Left hindlimb (tissue), 1 donor: ENCODE measurements at places on chromosomes 13 and 19.

GRCh38 chr13:26950968-26951367, 190.4 kb upstream of the GPR12 start:
- no peak for DNase-seq

GRCh38 chr19:40009674-40010073, 12.8 kb downstream of the ZNF546 start:
- no peak for DNase-seq

- no peak for DNase-seq
Observed at GRCh38 chr19:4319067-4319718, 14.8 kb downstream of the FSD1 start.

DNA sequence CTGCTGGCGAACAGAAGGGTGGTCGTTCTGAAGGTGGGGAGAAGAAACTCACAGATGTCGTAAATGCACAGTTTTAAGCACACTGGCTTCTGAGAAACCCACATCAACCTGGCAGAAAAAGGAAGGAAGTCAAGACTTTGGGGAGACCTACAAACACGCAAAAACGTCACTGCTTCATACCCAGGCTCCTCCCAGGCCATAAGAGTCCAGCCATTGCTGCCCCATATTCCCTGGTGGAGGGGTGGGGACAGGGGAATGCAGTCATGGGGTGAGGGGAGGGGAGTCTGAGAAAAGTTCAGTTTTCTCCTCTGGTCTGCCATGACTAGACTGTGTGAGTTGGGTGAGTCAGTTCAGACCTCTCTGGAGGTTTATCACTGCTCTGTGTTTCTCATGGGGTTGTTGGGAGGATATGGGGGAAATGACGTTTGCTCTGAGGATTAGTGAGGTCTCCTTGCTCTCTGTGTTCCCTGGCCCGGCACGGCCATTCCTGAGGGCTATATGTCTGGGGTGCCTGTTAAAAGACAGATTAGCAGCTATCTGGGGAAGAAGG, 139.0 kb downstream of the FLT1 start:
- no peak for DNase-seq

GRCh38 chr19:54074851-54075250, 6.3 kb downstream of the TARM1 start:
- DNase-seq = no peak

DNA sequence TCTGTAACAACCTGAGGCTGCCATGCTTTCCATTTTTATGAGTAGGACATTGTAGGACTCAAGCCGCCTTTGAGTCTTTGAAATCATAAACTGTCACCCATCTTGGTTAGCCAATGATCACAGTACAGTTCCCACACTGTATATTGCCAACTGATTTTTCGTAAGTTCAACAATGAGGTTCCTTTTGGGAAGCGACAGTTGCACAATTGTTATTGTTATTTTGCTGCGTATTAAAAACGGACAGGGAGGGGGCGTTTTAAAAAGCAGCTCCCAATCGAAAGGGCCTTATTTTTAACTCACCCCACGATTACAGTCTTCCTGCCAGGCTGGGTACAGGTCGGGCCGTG, 601 bp downstream of the SLC46A3 start:
- DNase-seq = peak; percentile 33

DNA sequence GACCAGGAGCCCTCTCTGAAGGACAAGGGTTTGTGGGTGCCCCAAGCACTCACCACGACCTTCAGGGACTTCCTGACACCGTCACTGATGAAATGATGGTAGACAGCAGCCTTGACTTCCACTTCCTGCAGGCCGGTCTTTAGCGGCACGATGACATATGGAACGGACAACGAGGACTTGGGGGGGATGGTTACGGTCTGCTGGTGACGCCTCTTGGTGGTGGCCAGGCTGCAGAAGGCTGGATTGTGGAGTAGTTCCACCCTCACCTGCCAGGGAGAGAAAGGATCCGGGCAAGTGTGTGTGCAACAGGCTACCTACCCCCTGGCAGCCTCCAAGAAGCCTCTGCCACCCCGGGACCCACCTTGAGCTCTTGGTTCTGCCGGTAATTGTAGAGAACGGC, 23.2 kb downstream of the C3 start:
- no peak for DNase-seq

GRCh38 chr13:89238496-89238895, 1567.3 kb downstream of the SLITRK5 start:
- DNase-seq = no peak

DNA sequence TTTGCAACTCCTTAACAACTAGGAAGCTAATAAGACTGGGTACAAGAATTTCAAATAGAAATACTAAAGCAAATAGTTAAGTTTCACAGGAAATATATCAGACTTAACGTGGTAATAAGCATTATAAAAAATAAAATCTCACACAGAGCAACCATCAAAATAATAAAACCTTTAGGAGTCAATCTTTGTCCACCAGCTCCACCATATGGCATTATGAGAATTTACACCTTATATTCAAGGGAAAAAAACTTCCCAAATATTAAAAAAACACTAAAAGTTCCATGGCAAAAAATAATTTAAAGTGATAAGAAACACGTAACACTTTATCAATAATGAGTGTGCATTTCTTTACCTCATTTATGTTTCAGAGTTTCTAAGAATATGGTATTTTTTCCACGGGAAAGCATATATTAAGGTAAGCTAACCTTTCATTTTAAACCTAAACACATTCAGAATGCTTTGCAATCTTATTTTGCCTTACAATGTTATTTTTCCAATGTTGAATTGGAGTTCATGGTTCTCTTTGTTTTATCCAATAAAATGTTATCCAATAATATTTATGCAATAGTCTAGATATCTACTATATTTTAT, 423.2 kb upstream of the SGCG start:
- DNase-seq = no peak

DNA sequence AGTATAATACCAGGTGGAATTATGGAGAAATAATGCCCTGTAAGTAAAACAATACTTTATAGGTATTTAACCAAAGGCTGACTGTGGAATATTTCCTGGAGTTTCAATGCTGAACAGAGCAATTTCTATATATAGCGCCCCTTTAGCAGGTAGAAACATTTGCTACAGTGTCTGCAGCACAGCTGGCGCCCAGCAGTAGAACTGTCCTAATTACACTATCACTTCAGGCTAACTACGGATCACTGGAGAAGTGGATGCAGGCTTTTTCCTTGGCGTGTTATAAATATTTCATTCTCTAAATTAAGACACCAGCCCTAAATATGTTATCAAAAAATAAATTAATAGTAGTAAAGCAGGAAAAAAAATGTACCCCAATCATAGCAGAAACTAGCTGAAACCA, 3.1 kb downstream of the SHISA2 start:
- no peak for DNase-seq

DNA sequence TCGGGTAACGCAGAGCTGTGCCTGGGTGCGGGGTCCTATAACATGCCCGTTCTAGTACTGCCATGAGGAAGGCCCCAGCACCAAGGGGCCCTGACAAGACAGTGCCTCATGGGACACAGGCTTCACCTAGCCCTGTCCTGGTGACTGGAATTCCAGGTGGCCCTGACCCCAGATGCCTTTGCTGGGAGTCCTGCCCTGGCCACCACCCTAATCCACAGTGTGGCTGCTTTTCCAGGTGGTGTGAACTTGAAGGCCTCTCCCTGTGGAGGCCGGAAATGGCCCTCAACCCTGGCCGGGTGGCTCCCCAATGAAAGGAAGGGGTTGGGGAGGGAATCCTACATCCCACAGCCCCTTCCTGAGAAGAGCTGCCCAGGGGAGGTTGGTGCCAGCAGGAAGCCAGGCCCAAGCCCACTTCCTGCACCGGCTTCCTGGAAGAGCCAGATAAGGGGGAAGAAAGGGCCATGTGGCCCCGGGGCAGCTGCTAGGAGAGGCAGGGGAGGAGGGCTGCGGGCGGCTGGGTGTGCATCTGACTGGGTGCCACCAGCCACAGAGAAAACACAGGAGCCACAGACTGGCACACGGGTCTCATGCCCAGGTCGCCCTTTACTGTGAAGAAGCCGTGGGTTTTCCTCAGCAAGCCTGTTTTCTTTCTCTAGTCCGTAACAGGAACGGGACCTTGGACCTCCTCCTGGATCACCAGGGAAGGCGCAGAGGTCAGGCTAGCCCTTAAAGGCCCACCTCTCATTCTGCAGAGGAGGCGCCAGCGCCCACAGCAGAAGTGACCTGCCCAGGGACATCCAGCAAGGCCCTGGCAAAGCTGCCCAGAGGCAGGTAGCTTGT, 4.7 kb downstream of the LSM4 start:
- no peak for DNase-seq
